ENCODE measurements at places on chromosomes 4 and X.

DNA sequence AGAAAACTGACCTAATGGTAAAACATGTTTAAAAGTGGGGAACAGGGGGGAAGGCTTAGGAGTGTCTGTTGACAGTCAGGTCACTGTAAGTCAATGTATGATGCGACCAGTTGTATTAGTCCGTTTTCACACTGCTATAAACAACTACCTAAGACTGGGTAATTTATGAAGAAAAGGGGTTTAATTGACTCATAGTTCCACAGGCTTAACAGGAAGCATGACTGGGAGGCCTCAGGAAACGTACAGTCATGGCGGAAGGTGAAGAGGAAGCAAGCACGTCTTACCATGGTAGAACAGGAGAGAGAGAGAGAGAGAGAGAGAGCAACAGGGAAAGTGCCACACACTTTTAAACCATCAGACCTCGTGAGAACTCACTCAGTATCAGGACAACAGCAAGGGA, 13.0 kb upstream of the PLAC1 start:
- DNase-seq: no peak

- no peak for DNase-seq
These were observed 120.4 kb downstream of the CT47B1 start for GRCh38 chrX:120755066-120755846.

DNA sequence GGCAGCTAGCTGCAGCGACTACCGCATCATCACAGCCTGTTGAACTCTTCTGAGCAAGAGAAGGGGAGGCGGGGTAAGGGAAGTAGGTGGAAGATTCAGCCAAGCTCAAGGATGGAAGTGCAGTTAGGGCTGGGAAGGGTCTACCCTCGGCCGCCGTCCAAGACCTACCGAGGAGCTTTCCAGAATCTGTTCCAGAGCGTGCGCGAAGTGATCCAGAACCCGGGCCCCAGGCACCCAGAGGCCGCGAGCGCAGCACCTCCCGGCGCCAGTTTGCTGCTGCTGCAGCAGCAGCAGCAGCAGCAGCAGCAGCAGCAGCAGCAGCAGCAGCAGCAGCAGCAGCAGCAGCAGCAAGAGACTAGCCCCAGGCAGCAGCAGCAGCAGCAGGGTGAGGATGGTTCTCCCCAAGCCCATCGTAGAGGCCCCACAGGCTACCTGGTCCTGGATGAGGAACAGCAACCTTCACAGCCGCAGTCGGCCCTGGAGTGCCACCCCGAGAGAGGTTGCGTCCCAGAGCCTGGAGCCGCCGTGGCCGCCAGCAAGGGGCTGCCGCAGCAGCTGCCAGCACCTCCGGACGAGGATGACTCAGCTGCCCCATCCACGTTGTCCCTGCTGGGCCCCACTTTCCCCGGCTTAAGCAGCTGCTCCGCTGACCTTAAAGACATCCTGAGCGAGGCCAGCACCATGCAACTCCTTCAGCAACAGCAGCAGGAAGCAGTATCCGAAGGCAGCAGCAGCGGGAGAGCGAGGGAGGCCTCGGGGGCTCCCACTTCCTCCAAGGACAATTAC, 1.4 kb downstream of the AR start:
- no peak for DNase-seq

DNA sequence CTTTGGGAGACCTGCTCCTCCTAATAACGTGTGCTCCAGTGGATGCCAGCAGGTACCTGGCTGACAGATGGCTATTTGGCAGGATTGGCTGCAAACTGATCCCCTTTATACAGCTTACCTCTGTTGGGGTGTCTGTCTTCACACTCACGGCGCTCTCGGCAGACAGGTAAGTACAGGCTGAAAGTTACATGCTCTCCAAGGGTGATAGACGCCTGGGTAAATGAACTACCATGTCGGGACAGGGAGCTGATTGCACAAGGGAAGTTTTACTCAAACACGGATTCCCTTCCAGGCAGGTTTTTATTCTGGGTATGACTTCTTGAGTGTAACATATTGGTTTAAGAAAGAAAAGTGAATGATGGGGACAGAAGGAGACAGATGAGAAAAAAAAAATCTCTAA, 836 bp downstream of the GRPR start:
- no peak for DNase-seq

DNA sequence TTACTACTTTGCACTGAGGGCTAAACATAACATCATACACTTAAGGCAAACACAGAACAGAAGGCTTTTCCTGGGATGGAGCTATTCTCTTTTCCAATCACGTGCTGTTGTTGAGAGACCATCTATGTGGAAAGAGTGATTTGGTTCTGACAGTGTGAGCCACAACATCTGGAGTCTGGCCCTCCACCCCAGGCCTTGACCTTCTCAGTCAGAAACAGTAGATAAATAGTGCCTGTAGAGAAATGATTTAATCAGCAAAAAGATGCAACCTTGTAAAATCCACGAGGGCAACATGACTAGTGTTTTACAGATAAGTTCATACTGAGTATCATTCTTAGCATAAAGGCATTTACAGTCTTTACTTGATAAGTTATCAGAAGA, 10.8 kb upstream of the SFRP2 start:
- no peak for DNase-seq

- DNase-seq: no peak
These were observed 1.4 kb downstream of the AFAP1 start for GRCh38 chr4:7938266-7938608.

DNA sequence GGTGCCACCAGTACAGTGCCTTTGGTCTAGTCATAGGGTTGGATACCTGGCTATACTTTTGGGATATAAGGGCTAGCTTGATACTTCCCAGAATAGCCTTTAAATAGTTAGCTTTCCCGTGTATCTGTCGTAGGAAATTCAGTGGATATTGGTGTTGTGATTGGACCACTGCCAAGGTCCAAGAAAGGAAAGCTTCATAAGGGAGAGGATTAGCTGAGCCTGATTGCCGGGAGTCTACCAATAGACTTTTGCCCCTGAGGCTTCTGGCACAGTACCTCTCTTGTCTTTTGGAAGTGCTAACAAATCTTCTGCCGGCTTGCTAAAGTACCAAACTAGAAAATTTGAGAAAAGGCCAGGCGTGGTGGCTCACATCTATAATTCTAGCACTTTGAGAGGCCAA, 350.6 kb downstream of the CHIC1 start:
- no peak for DNase-seq

DNA sequence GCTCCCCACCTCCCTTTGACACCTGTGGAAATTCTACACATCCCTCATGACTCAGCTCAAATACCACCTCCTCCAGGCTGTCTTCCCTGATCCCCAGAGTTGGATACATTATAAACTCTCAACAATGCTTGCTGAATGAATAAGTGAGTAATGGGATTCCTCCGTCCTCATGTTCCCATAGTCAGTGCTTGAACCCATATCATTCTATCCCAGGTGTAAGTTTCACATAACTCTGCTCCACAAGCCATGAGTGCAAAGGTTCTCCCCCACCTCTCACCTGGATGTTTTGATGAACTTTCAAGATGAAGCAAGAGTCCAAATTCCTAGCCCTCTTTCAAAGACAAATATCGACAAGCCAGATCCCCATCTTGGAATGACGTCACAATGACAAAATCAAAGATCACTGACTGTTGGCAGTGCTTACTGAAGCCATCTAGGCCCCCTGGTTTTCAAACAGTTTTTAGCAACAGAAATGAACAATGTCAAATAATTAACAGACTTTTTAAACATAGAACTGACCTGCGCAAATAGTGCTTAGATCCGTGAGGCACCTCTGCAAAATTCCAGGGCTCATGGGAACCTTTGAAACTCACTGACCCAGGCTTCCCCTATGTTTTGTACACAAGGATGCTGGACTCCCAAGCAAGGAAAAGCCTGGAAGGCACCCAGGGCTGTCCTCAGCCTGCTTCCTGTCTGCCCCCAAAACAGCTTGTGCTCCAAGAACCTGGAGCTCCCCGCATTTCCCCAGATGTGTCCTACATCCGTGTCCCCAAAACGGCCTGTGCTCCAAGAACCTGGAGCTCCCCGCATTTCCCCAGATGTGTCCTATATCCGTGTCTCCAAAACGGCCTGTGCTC, 4.0 kb downstream of the SLC2A9 start:
- no peak for DNase-seq

DNA sequence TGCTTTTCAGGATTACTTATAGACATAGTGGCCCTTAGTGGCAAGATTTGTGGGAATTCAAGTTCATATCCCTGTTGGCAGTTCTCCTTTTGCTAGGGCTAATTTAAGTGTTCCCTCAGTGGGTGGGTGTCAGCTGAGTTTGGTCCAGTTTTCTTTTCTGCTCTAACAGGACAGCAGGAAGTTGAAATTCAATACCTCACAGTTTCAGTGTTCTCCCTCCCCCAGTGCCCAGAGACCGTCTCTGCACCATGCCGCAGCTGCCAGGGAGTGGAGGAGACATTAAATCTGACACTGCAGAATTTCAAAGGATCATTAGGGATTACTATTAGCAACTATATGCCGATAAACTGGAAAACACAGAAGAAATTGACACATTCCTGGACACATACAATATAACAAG, 50.7 kb downstream of the UBE2NL start:
- no peak for DNase-seq

GRCh38 chrX:21800344-21800770, 39.1 kb upstream of the MBTPS2 start:
- no peak for DNase-seq

GRCh38 chrX:86724277-86724676, 576.0 kb downstream of the DACH2 start:
- no peak for DNase-seq

DNA sequence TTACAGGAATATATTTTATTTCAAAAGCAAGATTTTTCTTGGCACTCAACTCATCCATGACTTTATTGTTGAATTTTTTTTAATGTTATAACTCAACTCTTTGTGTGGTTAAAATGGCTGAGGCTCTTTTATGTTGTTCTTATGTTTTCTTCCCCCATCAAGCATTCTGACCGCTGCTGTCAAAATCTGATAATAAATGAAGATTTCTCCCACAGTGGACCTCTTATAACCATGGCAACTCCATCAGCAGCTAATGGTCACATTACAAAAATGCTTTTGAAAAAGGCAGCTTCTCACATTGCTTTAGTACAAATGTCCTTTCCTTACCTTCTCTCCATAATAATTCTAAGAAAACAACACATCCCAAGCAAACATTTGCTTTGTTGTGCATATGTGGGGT, 96.0 kb upstream of the ATOH1 start:
- no peak for DNase-seq
